NCI-H748 treated with DMSO at 0.1 percent for 48 hours (cell line): ENCODE measurements at places on chromosomes 11 and 22.

- DNase-seq, result no peak
Observed at GRCh38 chr11:45318516-45318915, 32.4 kb upstream of the SYT13 start.

GRCh38 chr22:50018608-50019285 is 6.2 kb upstream of the IL17REL start:
- DNase-seq, result no peak

DNA sequence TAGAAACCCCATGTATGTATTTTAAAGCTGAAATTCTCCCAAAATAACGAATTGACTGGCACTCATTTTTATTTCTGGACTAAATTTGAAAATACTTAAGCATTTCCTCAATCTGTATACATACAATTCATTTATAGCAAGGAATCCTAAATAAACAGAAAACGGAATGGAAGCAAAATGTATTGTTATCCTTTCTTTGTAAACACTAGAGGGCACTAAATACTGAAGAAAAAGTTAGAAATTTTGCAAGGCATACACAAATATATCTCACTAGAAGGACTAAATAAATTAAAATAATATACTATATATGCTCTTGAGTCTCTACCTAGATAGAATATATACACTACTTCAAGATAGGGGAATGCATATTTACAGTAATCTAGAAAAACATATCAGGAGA is 23.1 kb upstream of the ANO5 start:
- DNase-seq, result peak; percentile 21

DNA sequence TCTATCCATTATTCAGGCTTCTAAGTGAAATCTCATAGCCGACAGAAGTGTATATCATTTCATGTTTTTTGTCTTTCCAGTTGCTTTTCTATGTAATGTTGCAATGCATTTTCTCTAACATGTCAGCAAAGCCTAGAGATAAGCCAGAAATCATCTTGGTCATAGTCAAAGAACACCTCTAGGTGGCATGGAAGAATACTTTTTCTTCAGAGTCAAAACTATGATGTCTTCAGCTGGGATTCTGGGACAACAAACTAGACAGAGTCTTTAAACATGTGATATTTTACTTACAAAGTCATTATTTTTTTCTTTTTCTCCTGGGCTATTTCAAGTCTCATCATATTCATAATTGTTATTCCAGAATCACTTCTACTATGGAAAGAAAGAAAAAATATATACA is 4.4 kb downstream of the GAS2 start:
- peak; percentile 15 for DNase-seq

DNA sequence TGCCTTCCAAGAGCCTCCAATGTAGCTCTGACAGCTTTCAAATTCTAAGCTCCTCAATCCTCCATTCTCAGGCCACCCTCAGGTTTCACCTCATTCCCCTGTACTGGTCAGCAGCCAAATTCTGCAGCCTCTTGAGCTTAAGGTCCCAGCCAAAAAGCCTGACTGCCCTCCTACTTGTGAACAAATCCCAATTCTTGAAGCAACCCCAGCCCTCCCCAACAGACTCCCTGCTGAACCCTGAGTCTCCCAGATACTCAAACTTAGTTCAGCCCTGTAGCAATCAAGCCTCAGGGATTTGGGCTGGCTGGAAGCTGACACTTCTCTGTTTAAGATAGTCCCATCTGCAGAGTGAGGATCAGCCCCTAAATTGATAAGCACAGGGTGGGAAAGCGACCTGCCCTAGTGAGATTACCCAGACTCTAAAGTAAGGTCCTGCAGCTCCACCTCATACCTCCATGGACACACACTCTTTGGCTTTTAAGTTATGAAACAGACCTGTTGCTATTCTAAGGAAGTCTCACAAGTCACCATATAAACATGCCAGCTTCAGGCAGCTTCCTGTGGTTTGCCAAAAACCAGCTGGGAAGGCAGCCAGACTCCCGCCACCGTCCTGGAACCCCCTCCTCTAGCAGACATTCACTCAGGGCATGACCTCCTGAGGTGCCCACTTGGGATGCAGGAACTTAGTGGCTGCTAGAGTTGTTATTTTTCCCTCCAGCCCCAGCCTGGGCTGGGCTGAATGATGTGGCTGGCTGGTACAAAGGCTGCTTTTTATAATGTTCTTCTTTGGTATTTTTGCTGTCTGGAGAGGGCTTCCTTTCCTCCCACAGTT is 82.5 kb upstream of the PICALM start:
- DNase-seq, result no peak

GRCh38 chr11:109789901-109790300 is 303.3 kb upstream of the ZC3H12C start:
- no peak for DNase-seq

GRCh38 chr22:47301820-47302475 is 539.5 kb downstream of the TBC1D22A start:
- DNase-seq, result no peak
